ENCODE measurements at places on chromosomes 7 and 10.

GRCh38 chr7:73342645-73343044 is 14.7 kb downstream of the FKBP6 start:
- DNase-seq = peak; percentile 42

- DNase-seq = no peak
These were observed 37.7 kb upstream of the ITGB1 start for GRCh38 chr10:32995751-32996150.

GRCh38 chr7:31443457-31443856 is 70.4 kb upstream of the ITPRID1 start:
- no peak for DNase-seq

GRCh38 chr7:28865601-28866144 is 92.5 kb downstream of the TRIL start:
- no peak for DNase-seq

GRCh38 chr7:95441042-95441823 is 6.4 kb upstream of the PON2 start:
- no peak for DNase-seq

- DNase-seq = peak; percentile 32
These were observed 5.7 kb downstream of the PRKAG2 start for GRCh38 chr7:151871189-151871735.

DNA sequence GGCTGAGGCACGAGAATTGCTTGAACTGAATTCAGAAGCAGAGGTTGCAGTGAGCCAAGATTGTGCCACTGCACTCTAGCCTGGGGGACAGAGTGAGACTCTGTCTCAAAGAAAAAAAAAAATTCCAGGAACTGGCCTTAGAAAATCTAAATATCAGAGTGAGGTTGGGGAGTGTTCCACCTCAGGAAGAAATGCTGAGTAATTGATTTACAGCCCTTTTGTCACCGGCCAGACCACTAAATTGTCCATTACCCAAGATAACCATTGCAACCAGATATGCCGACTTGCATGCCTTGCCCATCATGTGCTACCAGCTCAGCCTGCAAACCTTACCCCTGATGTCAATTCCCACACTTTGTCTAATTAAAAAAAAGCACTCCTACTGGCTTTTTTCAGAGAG is 42.4 kb downstream of the CRCP start:
- DNase-seq = no peak

GRCh38 chr7:40881405-40881926 is 746.7 kb downstream of the SUGCT start:
- DNase-seq = no peak

- no peak for DNase-seq
These were observed 77.5 kb downstream of the BMPR1A start for GRCh38 chr10:86833969-86834368.

DNA sequence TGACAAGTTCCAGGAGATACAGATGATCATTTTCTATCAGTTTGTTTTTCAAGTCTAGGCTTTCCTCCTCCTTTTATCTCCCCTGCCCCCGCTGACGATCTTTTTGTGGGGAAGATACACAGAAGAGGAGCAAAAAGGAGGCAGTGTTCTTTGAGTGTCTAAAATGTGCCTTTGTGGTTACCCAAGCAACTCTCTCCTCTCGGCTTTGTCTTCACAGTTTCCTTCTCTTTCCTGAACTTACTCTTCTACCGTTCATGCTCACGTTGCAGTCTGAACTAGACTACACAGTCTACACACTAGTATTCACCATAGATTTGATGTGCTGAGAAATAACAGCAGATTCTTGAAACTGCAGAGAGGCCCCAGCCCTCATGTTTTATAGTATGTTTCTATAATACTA is 23.6 kb downstream of the CEP41 start:
- DNase-seq = no peak

DNA sequence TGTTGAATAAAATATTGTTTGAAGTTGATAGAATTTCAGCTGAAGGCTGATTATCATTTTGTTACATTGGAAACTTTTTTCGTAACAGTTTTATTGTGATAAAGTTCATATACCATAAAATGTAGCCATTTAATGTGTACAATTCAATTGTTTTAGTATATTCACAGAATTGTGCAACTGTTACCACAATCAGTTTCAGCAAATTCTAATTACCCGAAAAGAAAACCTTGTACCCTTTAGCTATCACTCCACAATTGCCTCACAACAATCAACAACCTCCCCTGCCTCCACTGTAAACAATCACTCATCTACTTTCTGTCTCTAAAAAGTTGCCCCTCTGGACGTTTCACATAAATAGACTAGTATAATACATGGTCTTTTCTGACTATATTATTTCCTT is 179.7 kb upstream of the BET1 start:
- no peak for DNase-seq

DNA sequence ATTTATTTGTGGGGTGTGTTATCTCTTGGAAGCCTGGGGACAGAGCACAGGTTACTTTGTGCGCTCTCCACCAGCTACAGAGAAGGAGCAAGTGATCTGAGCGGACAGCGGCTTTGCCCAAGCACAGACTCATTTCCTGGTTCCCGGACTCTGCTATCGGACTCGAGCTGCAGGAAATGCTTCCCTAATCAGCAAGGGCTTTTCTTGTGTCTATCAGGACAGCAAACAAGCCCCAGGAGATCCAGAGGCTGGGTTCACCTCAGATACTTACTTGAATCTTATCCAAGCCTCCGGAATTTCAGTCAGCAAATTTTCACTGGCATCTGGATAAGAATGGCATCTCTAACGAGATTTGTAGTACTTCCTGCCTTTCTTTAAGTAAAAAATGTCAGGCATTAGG is 27.8 kb downstream of the MRC1 start:
- no peak for DNase-seq

DNA sequence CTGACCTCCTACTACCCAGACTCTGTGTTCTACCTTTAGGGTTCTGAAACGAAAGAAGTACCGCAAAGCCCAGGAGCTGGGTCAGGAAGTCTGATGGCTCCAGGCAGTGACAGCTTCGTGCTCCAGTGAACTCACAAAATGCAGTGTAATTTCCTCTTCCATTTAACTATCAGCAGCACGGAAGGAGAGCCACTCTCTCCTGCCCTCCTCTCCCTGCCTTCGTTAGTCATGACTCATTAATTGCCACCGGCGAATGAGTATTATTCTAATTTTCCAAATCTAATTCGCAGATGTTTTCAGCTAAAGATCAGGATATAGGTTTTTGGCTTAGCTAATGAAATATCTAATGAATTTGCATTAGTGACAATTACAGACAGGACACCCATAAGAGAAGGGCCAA is 1262.0 kb downstream of the TYW1 start:
- DNase-seq = no peak

DNA sequence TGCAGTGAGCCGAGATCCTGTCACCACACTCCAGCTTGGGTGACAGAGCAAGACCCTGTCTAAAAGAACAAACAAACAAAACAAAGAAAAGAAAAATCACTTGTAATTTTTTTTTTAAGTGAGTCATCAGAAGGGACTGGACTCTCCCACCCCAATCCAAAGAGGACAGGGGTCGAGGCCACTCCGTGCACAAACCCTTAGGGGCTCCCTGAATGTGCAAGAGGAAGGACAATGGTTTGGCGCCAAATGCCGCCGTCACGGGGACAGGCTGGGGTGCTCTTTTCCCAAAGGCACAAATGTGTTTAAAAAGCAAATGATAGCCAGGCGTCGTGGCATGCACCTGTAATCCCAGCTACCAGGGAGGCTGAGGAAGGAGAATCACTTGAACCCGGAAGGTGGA is 23.8 kb downstream of the RCC1L start:
- no peak for DNase-seq

GRCh38 chr10:94358480-94358879 is 4.3 kb downstream of the NOC3L start:
- DNase-seq = no peak

GRCh38 chr7:116630357-116630756 is 41.6 kb upstream of the MET start:
- no peak for DNase-seq

GRCh38 chr10:114933588-114933987 is 4.4 kb upstream of the TRUB1 start:
- DNase-seq = no peak

GRCh38 chr10:126948355-126949160 is 43.3 kb downstream of the DOCK1 start:
- DNase-seq = peak; percentile 27

- DNase-seq = no peak
These were observed 57.8 kb upstream of the PDCD4 start for GRCh38 chr10:110813743-110814472.

DNA sequence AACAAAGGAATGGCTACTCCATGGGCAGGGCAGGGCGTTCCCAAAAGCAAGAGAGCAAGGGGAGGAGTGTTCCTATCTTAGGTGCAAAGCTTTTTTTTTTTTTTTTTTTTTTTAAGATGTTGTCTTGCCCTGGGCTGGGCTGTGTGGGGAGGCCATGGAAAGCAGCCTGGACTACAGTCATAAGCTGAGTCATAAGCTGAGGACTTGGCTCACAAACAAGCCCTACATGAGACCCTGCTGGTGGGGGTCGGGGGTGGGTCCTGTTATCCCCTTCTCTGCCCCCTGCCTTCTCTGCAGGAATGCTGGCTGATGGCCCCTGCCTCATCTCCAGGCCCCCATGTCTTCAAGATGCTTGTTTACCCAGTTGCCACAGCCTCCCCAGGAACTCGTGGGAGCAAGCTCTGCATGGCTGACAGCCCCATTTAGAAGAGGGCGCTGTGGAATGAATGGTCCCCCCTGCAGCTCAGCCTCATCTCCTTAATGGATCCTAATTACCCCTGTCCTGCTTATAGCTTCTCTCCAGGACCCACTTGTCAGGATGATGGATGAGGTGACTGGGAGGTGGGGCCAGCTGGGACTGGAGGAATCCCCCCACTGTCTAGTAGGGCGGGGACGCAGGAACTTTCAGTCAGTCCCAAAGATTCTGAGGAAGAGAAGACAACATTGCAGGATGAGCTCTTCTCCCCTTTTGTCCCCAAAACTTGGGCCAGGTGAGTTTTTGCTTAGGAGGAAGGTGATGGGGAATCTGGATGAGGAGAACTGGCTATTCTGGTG is 340.8 kb upstream of the PODXL start:
- no peak for DNase-seq

DNA sequence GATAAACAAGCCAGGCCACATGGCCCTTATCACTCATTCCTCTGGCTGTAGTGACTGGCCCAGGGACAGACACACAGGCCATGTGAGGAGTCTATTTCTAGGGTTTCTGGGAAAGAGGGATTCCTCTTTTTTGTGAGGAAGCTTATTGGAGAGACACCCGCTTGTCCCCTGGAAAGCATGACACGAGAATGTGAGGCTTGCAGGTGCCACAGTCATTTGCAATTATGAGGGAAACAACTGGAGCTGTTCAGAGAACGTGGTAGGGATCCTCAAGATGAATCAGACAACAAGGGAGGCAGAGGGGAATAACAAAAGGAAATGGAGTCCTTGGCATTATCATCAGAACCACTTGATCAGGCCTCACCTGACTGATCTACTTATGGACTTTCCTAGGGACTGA is 64.5 kb downstream of the ADCYAP1R1 start:
- DNase-seq = no peak

GRCh38 chr10:58839771-58840170 is 327.1 kb downstream of the BICC1 start:
- no peak for DNase-seq

- DNase-seq = peak; percentile 73
These were observed 130.9 kb downstream of the BMPER start for GRCh38 chr7:34036051-34036920.

DNA sequence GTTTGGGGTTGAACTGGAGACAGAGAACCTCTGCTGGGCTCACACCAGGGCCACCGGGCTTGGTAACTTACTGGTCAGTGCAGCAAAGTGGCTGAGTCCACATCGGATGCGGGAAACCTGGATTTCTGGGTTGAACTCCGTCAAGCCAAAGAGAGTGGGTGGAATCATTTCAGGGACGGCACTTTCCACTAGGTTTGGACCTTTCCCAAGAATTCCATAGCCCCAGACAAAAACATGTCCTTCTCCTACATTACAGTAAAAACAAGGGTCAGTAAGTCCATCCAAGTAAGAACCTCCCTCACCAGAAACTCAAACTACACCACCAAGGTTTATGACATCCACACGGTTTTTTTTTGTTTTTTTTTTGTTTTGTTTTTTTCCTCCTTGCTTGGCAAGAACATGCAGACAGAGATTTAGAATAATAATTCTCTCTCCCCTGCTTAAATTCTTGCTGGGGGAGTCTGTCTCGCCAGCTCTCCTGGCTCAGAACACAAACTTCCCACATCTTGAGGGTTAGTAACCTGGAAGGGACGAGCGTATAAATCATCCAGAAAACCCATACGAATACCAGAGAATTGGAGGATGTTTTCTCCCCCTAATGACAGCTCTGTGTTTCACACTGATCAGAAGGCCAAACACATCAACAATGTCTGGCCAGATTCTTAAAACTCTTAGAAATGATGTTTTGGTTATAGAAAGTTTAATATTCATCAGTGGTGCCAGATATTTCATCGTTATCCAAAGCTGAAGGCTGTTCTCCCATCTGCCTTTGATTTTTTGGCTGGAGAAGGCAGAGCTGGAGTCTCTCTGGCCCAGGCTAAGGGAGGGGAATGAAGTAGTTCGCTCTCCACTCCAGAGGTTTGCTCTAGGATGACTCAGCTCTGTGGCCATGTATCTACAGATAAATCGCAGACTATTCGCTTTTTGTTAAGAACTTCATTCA is 17.5 kb downstream of the RCC1L start:
- DNase-seq = no peak

DNA sequence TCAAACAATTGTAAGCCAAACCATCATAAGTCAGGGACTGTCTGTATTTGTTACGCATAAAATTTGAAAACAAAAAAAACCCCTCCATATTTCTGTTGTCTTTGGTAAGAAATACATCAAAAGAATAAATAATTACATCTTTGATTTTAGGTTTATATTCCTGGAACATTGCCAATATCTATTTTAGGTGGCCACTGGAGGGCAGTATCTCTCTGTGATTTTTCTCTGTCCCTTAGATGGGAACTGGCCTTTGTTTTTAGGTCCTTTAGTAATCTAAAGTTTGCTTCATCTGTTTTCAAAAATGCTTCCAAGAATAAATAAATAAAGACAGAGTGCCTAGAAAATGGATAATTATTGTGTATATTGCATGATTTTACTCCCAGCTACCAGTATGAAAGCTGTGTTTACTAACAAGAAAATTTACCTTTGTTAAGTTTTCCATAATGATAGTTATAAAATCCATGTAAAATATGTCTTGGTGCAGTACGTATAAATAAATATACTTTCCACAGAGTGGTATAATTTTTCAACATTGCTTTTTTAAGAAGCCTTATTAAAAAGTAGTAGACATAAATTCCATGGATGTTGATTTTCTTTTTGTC is 64.2 kb downstream of the PHYHIPL start:
- no peak for DNase-seq

DNA sequence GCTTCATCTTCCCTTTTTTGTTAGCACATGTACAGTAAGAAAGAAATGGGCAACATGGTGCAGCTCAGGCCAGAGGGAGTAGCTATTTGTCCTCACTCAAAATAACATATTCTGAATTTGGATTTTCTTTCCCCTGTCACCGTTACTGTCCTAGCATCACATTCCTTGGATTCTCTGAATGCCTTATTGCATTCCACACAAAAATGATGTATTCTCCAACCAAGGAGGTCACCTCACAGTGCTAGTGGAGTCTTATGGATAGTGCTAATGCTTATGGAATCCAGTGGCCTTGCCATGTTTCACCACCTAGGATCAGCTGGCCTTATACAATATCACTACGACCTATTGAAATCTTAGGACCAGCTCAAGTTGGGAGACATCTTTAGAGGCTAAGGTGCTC is 7.2 kb downstream of the PRSS58 start:
- DNase-seq = no peak

GRCh38 chr10:32374605-32375004 is 27.6 kb upstream of the EPC1 start:
- no peak for DNase-seq
